Activated CD8-positive, alpha-beta T cell treated with anti-CD3 and anti-CD28 coated beads, Interleukin-2, amount 10 ng/mL, durations not matched to agents 7 days and 5 days (primary cell): ENCODE measurements at places on chromosomes 4 and X.

- no peak for DNase-seq
Measured at GRCh38 chrX:21004835-21005234, 369.4 kb upstream of the CNKSR2 start.

DNA sequence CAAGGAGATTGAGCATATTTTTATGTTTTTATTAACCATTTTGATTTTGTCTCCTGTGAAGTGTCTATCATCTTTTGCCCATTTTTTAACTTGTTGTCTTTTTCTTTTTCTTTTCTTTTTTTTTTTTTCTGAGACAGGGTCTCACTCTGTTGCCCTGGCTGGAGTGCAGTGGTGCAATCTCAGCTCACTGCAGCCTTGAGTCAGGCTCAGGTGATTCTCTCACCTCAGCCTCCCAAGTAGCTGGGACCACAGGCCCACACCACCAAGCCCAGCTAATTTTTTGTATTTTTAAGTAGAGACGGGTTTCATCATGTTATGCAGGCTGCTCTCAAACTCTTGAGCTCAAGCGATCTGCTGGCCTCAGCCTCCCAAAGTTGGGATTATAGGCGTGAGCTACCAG is 4.6 kb upstream of the ADD1 start:
- DNase-seq: no peak

GRCh38 chrX:38804682-38805431 is 3.6 kb downstream of the MID1IP1 start:
- peak; percentile 39 for DNase-seq

- no peak for DNase-seq
Measured at GRCh38 chr4:163251204-163251603, 81.2 kb downstream of the NPY1R start.

DNA sequence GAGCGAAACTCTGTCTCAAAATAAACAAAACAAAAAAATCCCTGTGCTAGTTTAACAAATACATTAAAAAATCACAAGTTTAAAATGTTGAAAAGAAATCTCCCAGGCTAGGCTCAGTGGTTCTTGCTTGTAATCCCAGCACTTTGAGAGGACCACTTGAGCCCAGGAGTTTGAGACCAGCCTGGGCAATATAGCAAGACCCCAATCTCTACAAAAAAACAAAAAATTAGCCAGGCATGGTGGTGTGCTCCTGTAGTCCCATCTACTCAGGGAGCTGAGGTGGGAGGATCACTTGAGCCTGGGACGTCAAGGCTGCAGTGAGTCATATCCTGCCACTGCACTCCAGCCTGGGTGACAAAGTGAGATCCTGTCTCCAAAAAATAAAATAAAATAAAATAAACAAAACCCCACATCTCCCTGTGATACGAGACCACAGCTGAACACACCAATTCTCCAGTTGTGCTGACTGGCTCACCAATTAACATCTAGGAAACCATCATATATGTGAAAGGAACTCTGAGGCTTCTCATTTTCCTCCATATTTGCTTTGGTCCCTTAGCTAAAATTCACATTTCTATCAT is 7.3 kb downstream of the RPS4X start:
- DNase-seq: peak; percentile 43

- DNase-seq: no peak
Measured at GRCh38 chr4:16626945-16627344, 271.5 kb downstream of the LDB2 start.

DNA sequence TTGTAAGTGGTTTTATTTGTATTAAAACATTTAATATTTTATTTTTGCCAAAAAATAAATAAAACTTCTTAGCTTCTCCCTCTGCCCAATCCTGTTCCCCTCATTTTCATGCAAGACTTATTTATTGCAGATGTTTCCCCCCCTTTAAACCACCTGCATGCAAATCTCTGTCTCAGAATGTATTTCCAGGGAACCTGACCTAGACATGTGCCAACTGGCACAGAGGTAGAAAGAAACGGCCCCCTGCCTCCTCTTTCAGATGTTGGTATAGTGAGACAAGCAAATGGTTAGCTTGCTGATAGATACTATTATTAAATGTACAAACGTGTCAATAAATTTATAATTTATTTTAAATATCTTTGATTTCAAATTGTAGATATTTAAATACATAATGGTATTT is 47.1 kb downstream of the KLF3 start:
- no peak for DNase-seq

DNA sequence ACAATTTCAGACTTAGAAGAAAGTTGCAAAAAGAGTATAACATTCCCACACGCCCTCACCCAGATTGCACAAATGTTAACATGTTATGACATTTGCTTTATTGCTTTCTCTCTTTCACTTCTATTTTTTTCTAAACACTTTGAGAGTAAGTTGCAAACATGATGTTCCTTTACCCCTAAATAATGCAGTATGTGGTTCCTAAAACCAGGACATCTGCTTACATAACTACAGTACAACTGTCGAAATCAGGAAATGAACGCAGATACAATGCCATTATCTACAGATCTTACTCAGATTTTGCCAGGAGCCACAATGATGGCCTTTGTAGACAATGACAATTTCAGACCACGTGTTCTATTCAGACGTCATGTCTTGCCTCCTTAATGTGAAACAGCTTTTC is 22.4 kb downstream of the SH3TC1 start:
- DNase-seq: no peak

DNA sequence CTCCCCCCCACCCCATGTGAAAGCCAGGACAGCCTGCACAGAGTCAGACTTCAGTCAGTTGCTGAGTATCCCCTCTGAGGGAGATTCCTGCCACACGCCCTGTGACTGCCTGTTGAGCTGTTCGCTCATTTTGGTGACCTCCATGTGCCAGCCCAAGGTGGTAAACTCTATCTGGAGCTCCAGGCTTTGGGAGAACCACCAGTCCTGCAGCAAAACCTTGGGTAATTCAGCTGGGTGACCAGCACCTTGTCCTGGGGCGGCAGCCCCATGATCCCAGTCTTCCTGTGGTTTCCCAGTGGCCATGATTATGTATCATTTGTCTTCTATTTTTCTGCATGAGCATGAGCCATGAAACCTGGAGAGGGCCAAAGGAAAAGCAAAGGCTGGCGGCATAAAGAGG is 73.4 kb downstream of the NBDY start:
- DNase-seq: no peak

DNA sequence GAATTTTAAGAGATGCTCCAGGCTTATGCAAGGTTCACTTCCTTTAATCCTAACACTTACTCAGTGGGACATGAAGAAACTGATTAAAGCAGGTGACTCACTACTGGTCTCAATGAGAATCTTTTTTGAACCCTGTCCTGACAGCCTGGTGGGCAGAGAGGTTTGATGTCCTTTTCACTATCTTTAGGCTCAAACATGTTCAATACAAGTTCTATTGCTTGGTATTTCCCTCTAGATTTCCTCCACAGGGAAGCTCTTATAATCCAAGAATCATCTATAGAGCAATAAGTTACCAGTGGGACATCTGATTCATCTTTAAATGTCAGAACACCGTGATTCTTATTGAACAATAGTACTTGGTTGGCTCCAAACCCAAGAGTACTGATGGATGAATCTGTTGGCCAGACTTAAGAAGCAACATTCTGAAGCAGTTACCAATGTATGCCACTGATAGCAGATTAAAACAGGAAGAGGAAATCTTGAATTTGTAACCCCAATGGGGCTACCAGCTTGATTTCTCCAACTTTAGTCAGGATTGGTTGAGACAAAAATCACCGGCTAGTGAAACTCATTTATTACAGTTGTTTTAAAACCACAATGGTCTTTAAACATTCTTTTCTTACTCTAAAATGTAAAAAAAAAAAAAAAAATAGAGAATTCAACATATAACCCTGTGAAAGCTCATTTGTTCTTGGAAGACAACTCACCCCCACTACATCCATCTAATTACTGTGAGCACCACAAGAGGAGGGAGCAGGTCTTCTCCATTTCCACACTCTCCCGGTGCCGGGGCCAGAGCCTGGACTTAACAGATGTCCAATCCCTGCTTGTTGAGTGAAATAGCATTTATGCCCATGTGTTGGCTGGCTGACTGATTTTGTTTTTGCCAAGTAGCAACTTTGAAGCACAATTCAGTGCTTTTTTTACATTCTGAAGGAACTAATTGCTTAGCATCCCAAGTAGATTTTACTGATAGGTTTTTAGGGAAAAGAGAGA is 43.3 kb downstream of the FGFBP1 start:
- no peak for DNase-seq

DNA sequence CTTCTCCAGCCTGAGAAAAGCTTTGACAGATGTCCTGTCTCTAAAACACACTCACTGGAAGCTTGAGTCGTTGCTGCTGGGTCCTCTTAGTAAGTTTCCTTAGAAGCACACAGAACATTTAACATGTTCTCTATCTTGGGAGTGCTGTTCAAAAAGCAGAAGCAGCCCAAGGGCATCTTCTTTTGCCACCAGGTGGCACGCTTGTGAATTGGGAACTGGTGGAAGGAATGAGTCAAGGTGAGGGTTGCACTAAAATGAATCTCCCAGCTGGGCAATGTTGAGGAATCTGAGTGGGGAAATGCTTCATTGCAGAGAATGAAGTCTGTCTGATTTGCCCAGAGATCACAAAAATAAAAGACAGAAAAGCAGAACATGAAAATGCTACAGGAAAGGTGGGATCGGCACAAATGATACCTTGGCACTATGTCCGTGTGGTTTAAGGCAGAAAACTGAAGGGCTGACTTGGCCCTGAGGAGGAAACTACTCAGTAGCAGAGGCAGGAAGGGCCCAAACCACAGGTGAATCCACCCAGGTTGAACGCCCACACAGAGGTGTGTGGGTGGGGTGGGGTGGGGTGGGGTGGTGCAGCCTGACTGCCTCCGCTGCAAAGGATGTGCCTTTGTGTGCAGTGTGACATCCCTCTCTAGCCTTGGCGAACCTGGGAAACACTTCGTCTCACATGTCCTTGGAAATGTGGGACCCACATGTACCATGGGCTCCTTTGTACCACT is 26.0 kb downstream of the KIT start:
- DNase-seq: peak; percentile 74

- DNase-seq: no peak
Measured at GRCh38 chr4:161799710-161800109, 364.1 kb downstream of the FSTL5 start.

DNA sequence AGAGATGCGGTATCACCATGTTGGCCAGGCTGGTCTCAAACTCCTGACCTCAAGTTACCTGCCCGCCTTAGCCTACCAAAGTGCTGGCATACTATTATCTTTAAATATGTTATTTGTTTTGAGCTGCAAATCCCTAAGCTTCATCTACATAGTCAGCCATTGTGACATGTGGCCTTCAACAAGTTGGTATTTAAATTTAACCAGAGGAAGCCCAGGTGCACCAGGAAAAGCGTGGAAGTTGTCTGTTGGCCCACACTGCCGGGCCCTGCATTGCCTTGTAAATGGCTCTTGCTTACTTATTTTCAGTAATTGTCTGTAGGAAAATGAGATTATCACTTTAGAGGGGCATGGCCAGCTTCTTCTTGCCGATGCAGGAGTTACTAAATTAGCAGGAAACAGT is 6.0 kb downstream of the WWC2 start:
- DNase-seq: no peak

DNA sequence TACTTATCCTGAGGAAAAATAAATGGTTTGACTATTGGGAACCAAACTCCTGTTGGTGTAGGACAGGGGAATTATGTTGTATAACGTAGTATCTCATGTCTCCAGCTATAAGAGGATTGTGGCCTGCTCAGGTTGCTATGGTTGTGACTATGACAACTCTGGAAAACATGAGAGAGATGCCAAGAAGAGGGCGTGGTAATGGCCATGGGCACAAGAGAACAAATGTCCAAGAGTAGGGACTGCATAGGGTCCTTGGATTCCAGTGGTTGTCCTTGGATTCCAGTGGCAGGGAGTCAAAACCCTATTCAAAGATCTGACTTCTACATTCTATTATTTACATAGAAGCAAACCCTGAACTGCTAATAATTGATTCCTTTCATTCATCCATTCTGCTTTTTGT is 6.8 kb upstream of the MOB1B start:
- no peak for DNase-seq

DNA sequence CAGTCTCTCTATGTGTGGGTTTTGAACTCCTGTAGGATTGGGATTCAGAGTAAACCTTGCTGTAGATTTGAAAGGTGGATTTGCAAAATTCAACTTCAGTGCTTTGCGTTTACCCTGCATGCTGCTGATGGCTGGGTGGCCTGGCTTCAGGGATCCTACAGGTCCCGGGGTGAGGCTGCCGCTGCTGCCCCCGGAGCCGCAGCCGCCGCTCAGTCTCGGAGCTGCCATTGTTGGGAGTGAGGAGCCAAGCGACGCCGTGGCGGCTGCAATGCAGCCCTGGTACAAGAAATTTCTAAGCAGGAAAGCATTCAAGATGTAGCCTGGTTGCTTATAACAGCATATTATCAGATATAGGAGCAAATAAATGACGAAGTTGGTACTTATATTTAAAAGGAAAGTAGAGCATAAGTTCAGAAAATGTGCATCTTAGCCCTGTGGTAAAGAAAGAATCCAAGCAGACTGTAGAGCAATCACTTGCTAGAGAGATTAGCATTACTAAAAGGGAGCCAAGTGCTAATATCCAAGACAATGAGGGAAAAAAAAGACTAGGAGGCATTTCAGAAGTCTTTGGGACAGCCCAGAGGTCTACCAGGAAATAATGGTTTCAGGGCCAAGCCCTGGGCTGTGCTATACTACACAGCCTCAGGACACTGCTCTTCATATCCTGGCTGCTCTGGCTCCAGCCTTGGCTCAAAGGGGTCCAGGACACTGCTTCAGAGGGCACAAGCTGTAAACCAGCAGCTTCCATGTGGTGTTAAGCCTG is 36.9 kb upstream of the CHIC1 start:
- DNase-seq: no peak

DNA sequence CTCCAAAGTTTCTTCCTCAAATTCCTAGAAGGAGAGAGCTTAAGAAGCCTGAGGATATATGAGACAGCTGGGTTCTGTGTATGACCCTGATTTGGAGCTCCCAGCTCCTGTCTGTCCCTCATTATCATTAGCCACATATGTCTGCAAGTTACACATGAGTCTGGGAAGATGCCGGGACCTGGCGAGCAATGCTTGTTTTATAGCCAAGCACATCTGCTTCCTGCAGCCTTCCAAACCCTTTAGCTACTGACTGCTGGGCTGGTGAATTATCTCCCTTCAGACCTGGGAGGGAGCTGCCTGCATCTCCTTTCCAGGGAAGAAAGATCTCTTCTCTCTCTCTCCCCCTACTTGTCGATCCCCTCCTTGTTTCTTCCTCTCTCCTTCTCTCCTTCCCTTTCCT is 556.7 kb upstream of the BOD1L1 start:
- DNase-seq: no peak

DNA sequence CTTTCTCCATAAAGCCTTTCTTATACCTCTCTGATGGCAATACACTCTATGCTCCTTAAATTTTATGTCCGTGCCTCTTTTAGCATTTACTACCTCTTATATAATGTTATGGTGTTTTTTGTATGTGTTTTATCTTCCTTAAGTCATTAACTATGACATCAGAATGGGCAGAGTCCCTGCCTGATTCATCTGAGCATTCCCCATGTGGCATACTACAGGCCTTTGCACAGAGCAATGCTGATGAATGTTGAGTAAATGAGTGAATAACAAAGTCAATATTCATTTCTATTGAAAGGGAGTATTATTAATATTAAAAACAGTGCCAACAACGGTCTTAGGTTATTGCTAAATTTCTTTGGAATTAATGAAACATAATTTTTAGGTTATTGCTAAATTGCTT is 18.8 kb upstream of the RPS6KA3 start:
- no peak for DNase-seq

- DNase-seq: no peak
Measured at GRCh38 chrX:21740329-21741274, 17.3 kb downstream of the SMPX start.
